ENCODE measurements at places on chromosomes 12 and 14.

DNA sequence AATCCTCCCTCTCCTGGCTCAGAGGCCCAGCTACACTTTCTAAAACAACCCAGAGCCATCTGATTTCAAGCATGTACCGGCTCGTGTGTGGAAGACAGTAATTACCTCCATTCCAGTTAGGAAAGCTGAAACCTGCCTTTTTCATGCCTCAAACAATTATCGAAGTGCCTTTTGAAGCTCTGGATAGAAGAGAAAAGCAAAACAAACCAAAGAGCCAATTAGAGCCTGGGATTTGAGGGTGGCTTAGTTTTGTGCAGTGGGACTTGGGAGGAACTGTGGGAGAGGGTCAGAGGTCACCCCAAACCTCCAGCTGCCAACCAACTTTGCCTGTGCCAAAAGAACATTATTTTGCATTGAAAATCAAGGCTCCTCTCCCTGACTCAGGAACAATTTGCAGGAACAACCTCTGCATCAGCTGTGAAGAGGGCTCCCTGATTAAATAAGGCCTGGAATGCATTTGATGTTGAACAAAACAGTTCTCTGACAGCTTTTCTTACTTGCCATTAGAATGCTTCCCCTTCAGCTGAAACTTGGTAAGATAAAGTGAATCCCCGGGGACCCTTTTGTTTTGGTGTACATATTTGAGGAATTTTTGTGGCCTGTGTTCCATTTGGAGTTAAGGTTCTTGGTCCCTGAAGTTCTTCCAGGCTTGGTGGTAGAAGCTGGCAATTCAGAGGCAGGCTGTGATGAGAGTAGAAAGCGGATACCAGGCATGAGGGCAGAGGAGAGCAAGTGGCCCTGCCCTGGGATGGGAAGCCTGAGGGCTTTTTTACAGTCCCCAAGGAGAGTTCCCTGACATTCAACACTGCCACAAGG, 270.1 kb downstream of the ZFP36L1 start:
- DNase-seq = no peak

DNA sequence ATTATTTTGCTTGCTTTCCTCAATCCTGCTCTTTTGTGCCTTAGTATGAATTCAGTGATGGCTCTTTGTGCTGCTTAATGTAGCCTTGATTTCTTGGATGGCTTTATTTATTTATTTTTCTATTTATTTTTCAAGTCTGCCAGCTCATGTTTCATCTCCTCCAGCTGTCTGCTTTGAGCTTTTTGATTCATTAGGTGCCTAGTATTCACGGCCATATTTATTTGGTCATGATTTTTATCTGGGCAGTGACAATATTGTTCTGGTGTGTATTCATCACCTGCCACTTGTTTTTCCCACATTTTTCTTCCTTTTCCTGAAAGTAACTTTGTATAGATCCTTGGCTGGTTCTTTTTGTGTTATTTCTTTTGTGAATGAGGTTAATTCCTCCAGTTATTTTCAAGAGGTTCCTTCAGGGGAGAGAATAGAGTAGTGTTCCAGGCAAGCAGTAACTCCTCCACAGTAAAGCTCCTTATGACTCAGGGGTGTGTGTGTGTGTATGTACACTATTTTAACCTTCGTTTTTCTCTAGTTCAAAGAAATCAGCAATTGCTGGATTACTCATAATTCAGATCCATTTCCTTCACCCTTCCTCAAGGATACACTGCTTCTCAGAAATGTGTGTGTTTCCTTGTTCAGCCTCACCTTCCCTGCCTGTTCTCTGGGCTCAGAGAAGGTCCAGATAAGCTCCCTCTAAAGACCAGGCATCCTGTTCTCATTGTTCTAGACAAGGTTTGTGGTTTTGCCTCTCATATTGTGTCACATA, 51.6 kb upstream of the PMCH start:
- no peak for DNase-seq

- peak; percentile 60 for DNase-seq
These were observed 247.4 kb downstream of the GALC start for GRCh38 chr14:87745507-87746118.

DNA sequence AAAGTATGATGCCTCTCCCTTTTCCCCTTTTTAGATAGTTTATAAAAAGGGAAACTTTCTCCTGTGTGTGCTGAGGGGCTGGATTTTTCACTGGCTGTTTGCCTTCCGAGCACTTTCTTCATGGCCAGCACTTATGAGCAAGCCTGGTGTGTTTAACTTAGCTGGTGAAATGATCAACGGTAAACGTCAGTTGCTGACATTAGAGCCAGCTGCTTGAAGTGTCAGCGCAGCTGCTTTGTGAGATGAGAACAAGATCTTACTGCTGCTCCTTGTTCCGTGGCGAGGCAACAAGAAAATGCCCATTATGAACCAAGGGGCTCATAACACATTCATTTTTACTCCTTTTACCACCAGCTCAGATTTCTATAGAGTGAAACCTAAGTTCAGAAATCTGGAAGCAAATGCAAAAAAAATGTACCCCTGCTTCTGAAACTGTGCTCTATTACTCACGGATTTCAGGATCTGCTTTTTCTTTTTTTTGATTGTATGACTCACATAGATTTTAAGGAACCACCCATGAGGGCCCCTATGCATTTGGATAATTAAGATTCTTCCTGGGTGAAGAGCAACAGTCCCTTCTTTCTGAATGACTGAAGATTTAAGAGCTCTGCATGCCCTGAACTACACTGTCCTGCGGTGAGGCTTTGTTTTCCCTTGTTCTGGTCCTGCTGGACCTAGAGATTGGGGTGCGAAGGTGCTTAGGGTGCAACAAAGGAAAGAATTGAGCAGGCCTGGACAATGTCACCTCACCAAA, 74.3 kb upstream of the CPM start:
- peak; percentile 77 for DNase-seq

GRCh38 chr12:1444142-1444516, 150.3 kb downstream of the FBXL14 start:
- DNase-seq = peak; percentile 13

DNA sequence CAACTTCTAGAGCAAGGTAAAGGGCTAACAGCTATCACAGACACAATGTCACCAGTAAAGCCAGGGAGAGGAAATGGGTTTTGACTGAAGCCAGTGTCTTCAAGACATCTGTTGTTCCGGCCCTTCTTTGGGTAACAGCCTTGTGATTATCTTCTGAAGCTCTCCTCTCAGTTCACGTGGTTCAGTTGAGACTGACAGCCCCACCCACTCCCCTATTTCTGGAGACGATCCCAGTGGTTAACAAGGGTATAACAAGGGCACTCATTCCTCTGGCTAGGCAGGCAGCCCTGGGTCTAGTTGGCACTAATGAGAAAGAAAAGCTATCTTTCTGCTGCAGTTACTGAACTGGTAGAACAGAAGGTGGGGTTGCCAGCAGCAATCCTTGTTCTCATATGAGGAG, 6.9 kb downstream of the GNPTAB start:
- DNase-seq = peak; percentile 81

GRCh38 chr12:123595729-123596128, 6.2 kb upstream of the DDX55 start:
- no peak for DNase-seq

GRCh38 chr14:75484711-75485429, 37.4 kb upstream of the BATF start:
- no peak for DNase-seq

GRCh38 chr12:20194171-20194570, 174.2 kb upstream of the PDE3A start:
- no peak for DNase-seq
